Osteocyte (in vitro differentiated cells): ENCODE measurements at places on chromosomes 6 and 20. TPM values are rescaled to one million over a fixed set of nuclear protein-coding genes. Genes with fewer than 3 reads are reported as not detected.

The PACRG gene
- 1.2 and 3.2 TPM in 2 replicates for total RNA-seq

The NFATC2 gene
- total RNA-seq, result 0.34 and 0.89 TPM in 2 replicates

The FOXA2 gene
- not detected in 2 replicates for total RNA-seq

The FKBP1C gene
- 0.55 and 1.2 TPM in 2 replicates for total RNA-seq

DNA sequence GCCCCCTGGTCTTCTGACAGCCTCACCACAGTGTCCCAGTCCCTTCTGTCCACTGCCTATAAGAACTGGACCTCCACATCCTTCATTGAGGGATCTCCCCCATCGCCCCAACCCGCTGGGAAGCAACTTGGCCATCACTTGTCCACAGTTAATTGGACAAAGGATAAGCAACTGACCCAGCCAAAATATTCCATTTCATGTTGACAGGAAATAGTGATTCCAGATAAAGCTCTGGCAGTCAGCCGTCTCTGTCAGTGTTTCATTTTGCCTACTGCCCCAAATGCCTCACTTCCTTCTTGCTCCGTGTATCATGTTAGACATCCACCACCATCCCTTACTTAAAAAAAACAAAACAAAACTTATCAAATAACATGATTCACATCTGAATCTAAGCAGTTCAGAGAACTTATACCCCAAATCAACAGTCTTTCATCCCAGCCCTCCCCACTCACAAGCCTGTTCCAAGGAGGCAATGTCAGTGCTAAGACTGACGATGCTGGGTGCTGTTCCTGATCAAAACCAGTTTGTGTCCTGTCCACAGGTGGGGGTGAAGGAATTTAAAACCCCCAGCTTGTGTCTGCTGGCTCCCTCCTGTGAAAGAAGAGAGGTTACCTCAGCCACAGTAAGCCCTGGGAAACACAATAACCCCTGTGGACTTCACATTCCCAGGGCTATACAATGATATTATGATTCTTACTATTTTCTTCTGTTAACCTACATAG lies 162.5 kb downstream of the WDR27 start:
- no peak overlapping the region for H3K4me3 ChIP-seq
- peaks cover 6% of the 10 kb centered on the region for H3K36me3 ChIP-seq
- peaks cover 12% of the 10 kb centered on the region for H3K4me1 ChIP-seq
- no peak overlapping the region for H3K27ac ChIP-seq
- DNase-seq, result no peak
